ENCODE measurements at places on chromosomes 7 and 10.

DNA sequence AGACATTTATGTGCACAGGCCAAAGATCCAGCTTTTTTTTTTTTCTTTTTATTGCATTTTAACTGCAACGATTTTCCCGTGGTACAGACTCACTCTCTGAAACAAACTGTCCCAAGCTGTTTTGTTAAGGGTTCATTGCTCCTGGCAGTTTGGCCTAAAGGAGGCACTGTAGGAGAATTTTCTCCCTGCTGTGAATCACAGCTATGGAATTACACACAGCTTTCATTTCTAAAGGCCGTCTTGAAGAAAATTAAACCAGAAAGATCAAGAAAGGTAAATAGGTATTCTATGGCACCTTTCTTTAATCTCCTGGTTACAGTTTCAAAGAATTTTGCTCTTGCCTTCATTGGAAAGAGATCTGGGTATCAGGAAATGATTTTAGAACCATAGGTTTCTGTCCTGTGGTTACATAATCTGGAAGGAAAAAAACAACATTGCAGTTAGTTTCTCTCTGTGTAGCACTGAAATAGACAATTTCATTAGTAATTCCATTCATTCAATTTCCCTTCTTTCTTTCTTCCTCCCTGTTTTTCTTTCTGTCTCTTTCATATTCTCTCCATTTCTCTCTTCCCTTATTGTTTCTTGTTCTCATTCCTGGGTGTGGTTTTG lies 51.2 kb downstream of the PDK4 start:
- peak; percentile 47 for DNase-seq
- no peaks in the 10 kb centered on the region for H3K27me3 ChIP-seq
- H3K36me3 ChIP-seq: no peaks in the 10 kb centered on the region
- H3K4me1 ChIP-seq: peaks cover 15% of the 10 kb centered on the region
- peak overlapping the region; percentile 3 for H3K4me3 ChIP-seq

- no peak overlapping the region for H3K4me3 ChIP-seq
- DNase-seq: no peak
- H3K27ac ChIP-seq: no peak overlapping the region
- no peaks in the 10 kb centered on the region for H3K27me3 ChIP-seq
Measured at GRCh38 chr10:112985690-112986543, 35.9 kb downstream of the TCF7L2 start.

GRCh38 chr7:72039460-72039859 lies 372.7 kb downstream of the CALN1 start:
- no peaks in the 10 kb centered on the region for H3K4me1 ChIP-seq
- no peak overlapping the region for H3K4me3 ChIP-seq
- no peak for DNase-seq
- H3K27ac ChIP-seq: no peak overlapping the region

DNA sequence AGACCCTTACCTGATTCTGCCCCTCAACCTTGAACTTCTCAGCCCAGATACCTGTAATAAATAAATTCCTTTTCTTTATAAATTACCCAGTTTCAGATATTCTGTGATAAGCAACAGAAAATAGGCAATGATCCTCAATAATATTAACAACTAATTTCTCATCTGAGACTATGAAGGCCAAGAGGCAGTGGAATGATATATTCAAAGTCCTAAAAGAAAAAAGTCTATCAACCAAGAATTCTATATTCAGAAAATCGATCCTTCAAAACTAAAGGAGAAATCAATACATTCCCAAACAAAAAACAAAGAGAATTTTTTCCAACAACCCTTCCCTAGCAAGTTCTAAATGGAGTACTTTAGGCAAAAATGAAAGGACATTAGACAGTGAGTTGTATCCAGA lies 279.6 kb downstream of the PTPRN2 start:
- no peaks in the 10 kb centered on the region for H3K36me3 ChIP-seq
- H3K4me1 ChIP-seq: no peaks in the 10 kb centered on the region
- H3K27me3 ChIP-seq: no peaks in the 10 kb centered on the region
- no peak overlapping the region for H3K27ac ChIP-seq
- H3K4me3 ChIP-seq: no peak overlapping the region
- DNase-seq: no peak

GRCh38 chr10:30368065-30368718 lies 19.1 kb upstream of the MTPAP start:
- H3K27me3 ChIP-seq: no peaks in the 10 kb centered on the region
- no peak overlapping the region for H3K4me3 ChIP-seq
- no peak for DNase-seq
- H3K4me1 ChIP-seq: peaks cover 16% of the 10 kb centered on the region
- H3K36me3 ChIP-seq: no peaks in the 10 kb centered on the region

DNA sequence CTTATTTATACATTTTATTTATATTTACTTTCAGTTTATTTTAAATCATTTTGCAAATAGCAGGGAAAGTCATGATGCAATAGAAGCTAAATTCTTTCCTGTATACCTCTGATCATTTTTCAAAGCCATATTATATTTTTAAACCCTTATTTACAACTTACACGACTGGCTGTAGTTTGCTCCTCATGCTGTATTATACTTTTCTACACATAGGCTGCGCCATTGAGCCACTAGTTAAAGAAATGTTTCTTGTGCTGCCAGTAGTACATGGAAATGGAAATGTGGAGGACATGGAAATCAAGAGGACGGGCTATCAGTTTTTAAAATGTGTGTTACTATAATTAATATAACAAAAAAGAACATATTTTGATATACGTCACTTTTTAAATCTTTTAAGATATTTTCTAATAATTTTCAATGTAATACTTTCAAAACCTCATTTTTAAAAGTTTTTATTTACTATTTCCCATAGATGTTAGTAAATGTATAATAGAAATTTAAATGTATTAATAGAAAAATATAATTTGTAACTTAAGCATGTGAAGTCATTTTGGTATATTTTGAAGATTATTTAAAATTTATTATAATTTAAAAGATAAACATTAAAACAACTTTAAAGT lies 118.5 kb downstream of the VTI1A start:
- H3K27me3 ChIP-seq: no peaks in the 10 kb centered on the region
- H3K4me1 ChIP-seq: peaks cover 32% of the 10 kb centered on the region
- H3K36me3 ChIP-seq: no peaks in the 10 kb centered on the region
- peak; percentile 67 for DNase-seq
- peak overlapping the region; percentile 0 for H3K27ac ChIP-seq

GRCh38 chr10:82068501-82068900 lies 193.5 kb downstream of the NRG3 start:
- no peak overlapping the region for H3K27ac ChIP-seq
- DNase-seq: no peak
- no peaks in the 10 kb centered on the region for H3K27me3 ChIP-seq
- H3K4me3 ChIP-seq: no peak overlapping the region
- H3K36me3 ChIP-seq: no peaks in the 10 kb centered on the region
- H3K4me1 ChIP-seq: no peaks in the 10 kb centered on the region

DNA sequence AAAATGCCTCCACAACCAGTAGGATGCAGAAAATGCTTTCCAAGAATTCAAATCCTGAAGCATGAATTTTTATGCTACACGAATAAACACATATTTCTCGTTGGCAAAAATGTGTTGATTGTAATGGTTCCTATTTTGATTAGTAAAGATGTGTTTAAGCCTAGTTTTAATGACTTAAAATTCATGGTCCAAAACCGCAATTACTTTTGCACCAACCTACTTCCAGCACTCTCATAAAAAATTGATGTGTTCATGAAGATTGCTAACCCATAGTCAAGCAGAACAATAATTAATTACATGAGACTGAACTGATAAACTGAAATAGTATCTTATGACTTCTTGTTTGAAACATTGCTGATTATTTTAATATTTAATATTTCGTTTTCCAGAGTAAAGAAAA lies 828.8 kb downstream of the CCSER2 start:
- H3K27me3 ChIP-seq: peaks cover 8% of the 10 kb centered on the region
- no peak overlapping the region for H3K4me3 ChIP-seq
- DNase-seq: no peak

DNA sequence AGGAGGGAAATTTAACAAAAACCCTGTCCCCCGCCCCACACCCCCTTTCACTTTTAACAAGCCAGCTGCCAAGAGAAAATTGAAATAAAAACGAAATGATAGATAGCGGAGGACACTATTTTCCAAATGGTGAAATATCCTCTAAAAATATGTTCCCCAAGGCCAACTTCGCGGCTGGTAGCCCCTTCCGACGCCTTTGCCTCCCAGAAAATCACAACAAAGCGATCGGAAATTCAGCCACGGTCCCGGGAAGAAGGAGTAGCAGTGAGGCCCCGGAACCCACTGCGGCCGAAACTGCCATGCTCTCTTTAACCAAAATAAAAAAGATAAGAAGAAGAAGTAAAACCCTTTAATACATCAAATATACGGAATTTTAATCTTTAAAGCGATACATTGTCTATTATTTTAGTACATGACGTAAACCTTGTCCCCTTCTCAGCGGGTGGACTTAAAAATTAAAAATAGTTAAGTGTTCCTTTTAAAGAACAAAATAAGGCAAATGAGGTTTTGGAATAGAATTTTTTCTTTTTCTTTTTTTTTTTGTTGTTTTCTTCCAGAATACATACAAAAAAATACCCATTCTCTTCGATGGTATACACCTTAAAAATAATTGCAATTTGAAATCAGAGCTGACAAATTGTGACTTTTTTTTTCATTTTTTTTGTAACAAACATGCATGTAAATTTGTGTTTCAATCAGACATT lies 3.9 kb downstream of the ZNF503 start:
- peaks cover 12% of the 10 kb centered on the region for H3K36me3 ChIP-seq
- peak overlapping the region; percentile 97 for H3K27ac ChIP-seq
- no peak for DNase-seq
- H3K27me3 ChIP-seq: no peaks in the 10 kb centered on the region

DNA sequence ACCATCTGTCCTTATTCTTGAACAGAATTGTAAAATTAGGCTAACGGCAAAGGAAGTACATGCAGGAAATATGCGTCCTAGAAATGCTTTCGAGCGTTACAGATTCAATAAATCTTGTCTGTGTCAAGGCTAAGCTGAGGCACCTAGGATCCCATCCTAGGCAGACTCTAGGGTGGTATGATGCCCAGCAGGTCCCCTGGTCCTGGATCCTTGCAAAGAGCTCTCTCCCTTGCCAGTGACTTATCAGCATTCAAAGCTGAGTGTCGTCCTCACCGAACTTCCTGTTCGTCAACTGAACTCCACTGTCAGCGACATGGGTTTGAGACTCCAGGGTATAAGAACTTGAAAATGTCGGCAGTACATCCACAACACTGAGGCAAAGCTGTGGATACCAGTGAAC lies 61.5 kb downstream of the AKR1E2 start:
- H3K36me3 ChIP-seq: no peaks in the 10 kb centered on the region
- no peak overlapping the region for H3K4me3 ChIP-seq
- H3K27ac ChIP-seq: no peak overlapping the region
- DNase-seq: no peak
- no peaks in the 10 kb centered on the region for H3K27me3 ChIP-seq

- H3K4me3 ChIP-seq: no peak overlapping the region
- DNase-seq: no peak
- H3K27me3 ChIP-seq: no peaks in the 10 kb centered on the region
- H3K27ac ChIP-seq: no peak overlapping the region
Measured at GRCh38 chr7:77655836-77656455, 40.3 kb upstream of the RSBN1L start.

DNA sequence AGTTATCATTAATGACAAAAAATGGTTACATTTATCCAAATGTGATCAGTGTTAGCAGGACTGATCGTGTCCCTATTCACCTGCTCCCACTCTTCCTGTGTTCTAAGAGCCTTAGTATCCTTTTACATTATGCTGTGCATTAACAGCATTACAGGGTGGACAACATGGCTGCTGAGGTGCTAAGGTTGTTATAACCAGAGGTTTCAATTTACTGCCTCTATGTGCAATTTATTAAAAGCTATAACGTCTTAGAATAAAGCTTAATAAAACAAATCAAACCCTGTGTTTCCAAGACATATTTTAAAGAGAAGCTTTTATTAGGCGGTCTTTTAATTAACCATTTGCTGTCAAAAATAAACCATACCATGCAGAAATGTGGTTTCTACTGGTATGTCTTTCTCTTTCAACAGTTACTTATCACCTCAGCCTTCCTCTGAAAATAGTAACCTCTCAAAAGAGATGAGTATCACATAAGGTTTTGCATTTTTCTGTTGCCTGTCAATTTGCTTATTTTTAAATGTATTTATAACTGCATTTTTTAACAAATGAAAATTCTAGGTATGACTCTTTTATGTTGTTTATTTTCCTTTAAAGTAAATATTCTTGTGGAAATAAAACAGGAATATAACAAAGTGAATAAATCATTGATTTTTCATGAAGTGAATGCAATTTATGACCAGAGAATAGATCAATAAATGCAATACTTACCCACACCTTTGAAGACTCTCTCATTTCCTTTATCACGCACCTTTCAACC lies 849.8 kb upstream of the SORCS1 start:
- H3K27ac ChIP-seq: no peak overlapping the region
- H3K4me1 ChIP-seq: no peaks in the 10 kb centered on the region
- no peak overlapping the region for H3K4me3 ChIP-seq

DNA sequence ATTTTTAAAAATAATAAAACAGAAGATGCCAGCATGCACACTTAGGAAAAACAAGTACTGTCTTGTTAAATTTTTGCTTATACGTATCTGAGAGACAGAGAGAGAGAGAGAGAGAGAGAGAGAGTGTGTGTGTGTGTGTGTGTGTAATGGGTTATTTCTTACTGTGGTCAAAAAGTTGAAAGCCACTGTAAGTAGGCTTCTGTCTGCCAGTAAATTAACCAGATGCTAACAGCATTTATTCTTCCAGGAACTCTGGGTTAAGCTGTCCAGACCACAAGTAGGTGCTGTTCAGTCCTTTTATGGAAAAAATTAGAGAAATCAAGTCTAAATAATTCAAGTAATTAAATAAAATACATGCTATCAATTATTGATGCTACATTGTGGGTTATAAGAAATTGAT lies 39.7 kb downstream of the RNF32 start:
- no peak overlapping the region for H3K4me3 ChIP-seq
- peaks cover 14% of the 10 kb centered on the region for H3K36me3 ChIP-seq
- no peak overlapping the region for H3K27ac ChIP-seq
- H3K4me1 ChIP-seq: no peaks in the 10 kb centered on the region
- no peak for DNase-seq

- no peaks in the 10 kb centered on the region for H3K36me3 ChIP-seq
- DNase-seq: no peak
- H3K4me3 ChIP-seq: no peak overlapping the region
- H3K27me3 ChIP-seq: no peaks in the 10 kb centered on the region
- no peak overlapping the region for H3K27ac ChIP-seq
- no peaks in the 10 kb centered on the region for H3K4me1 ChIP-seq
Measured at GRCh38 chr7:138499340-138499739, 39.3 kb downstream of the TRIM24 start.

- H3K27ac ChIP-seq: no peak overlapping the region
- no peak for DNase-seq
- no peaks in the 10 kb centered on the region for H3K36me3 ChIP-seq
- H3K4me1 ChIP-seq: no peaks in the 10 kb centered on the region
- H3K27me3 ChIP-seq: no peaks in the 10 kb centered on the region
- H3K4me3 ChIP-seq: no peak overlapping the region
Measured at GRCh38 chr7:94274828-94275227, 119.9 kb upstream of the COL1A2 start.

GRCh38 chr7:29285444-29285793 lies 90.8 kb downstream of the CHN2 start:
- H3K27me3 ChIP-seq: no peaks in the 10 kb centered on the region
- H3K4me1 ChIP-seq: peaks cover 28% of the 10 kb centered on the region
- 0 out of 2 replicates have a peak overlapping the region, but pooled peaks have one; percentile 2 for H3K4me3 ChIP-seq
- H3K27ac ChIP-seq: no peak overlapping the region
- no peaks in the 10 kb centered on the region for H3K36me3 ChIP-seq
- DNase-seq: peak; percentile 62

GRCh38 chr10:17033529-17034260 lies 95.9 kb downstream of the CUBN start:
- no peak overlapping the region for H3K27ac ChIP-seq
- H3K27me3 ChIP-seq: no peaks in the 10 kb centered on the region
- no peaks in the 10 kb centered on the region for H3K36me3 ChIP-seq

GRCh38 chr10:98488669-98489430 lies 42.1 kb upstream of the HPS1 start:
- no peaks in the 10 kb centered on the region for H3K4me1 ChIP-seq
- H3K36me3 ChIP-seq: no peaks in the 10 kb centered on the region
- H3K27me3 ChIP-seq: peaks cover 3% of the 10 kb centered on the region
- H3K27ac ChIP-seq: no peak overlapping the region
- no peak for DNase-seq
